Fibroblast of skin of left biceps (primary cell): ENCODE measurements at places on chromosomes 16 and 17.

DNA sequence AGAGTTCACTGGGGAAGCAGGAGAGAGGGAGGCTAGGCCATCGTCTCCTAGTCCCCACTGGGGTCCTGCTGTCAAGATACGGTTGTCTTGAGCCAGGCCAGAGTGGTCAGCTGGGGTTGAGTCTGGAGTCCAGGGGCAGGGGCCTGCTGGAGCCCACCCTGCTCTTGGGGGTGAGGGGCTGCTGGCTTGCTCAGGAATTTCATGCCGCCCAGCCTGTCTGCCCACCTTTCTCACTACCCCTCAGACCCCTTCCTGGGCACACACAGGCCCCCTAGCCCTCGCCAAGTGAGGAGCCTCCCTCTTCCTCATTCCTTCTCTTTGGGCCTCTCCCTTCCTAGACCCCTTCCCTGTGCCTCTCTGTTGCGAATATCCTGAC, 1.3 kb downstream of the TRAF7 start:
- DNase-seq, result no peak

DNA sequence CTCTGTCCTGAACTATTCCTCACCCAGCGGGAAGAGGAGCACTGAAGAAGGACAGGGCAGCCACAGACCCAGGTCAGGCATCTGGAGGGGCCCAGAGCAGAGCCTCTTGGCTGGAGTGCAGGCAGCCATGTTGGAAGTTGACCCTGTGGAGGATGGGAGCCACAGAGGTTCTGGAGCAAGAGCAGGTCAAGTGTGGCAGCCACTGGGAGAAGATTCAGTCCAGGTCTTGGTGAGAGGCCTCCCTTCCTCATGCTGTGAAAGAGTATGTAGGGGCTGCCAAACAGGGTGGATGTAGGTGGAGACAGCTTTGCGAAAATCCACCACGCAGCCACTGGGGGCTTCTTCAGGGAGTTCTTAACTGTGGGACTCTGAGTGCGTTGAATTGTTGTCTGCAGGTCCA, 590 bp upstream of the CD79B start:
- DNase-seq, result no peak

DNA sequence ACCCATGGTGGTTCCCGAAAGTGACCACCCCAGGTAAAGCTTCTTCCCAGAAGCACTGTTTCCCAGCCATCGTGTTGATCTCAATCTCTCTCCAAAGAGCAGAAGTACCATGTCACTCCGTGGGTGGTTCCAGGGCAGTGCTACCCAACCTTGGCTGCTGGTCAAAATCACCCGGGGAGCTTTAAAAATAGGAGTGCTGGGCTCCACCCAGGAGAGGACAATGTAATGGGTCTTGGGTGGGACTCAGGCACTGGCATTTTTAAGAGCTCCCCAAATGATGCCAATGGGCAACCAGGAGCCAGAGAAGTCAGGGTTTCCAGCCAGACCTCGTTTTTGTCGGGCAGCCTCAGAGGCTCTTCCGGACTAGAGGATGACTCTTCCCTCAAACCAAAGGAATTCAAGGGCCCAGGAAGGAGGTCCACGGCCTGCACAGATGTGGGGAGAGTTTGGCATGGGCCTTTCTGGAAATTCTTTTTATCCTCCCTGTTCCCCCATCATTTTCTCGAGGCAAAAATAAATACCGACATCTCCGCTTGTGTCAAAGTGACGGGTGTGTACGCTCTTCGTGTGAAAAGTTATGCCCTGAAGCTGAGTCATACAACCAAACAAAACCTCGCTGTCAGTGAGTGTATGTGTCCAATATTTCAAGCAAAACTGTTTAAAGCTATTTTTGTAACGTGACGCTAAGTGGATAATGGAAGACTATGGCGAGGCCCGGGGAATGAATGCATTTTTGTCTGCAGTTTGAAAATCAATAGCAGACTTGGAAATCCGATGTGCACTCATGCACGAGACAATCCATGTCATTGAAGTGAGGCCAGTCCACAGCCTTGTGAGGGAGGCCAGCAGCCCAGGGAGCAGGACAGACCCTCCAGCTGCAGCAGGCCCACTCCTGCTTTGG, 364.1 kb downstream of the FOXL1 start:
- peak; percentile 84 for DNase-seq

- DNase-seq, result no peak
Measured at GRCh38 chr16:68364561-68364998, 53.8 kb downstream of the PRMT7 start.

DNA sequence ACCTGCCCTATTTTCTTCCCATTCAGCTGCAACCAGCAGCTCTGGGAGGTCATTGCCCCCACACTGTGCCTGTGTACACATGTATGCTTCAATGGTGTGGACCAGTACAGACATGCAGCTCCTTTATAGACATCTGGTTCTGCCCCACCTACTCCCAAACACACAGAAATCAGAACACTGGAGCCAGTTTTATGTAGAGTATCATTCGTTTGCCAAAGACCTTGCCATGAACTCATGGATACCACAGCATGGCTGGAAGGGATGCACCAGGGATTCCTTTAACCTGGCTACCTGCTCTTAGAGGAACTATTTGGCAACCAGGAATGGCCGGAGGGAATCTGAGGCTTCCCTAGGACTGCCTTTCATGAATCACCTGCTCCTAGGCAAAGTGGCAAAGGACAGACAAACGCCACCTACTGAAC, 60.4 kb downstream of the ZFHX3 start:
- no peak for DNase-seq

DNA sequence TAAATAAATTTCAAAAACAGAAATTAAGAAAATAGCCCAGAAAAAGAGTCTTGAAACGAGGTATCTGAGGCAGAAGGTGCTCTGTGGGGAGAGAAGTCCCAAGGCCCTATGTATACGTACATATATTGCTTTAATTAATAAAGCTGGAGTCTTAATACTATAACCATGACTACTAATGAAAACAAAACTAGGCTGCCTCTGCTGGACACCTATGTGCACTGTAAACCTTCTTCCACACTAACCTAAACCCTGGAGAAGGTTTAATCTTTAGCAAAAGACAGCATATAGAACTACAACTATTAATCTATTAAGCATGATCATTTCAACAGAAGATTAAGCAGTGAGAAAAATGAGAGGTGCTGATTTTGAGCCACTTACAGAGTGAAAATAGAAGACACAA, 153.9 kb upstream of the C17orf78 start:
- no peak for DNase-seq

DNA sequence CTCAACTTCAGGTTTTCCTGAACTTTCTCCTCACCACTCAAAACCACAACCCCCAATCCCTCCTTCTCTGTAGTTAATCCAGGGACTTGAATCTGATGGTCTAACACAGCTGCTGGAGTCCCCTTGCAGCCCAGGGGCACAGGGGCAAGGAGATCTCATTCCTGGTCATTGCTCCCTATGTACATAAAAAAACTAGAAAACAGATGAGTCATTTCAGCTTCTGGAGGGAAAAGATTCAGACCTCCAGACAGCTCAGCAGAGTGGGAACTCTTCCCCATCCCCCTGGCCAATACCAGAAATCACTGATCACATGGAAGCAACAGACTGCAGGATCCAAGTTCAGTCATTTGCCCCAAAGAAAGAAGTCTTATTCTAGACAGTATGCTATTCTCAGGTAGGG, 62.1 kb downstream of the DYNLRB2 start:
- DNase-seq, result no peak

DNA sequence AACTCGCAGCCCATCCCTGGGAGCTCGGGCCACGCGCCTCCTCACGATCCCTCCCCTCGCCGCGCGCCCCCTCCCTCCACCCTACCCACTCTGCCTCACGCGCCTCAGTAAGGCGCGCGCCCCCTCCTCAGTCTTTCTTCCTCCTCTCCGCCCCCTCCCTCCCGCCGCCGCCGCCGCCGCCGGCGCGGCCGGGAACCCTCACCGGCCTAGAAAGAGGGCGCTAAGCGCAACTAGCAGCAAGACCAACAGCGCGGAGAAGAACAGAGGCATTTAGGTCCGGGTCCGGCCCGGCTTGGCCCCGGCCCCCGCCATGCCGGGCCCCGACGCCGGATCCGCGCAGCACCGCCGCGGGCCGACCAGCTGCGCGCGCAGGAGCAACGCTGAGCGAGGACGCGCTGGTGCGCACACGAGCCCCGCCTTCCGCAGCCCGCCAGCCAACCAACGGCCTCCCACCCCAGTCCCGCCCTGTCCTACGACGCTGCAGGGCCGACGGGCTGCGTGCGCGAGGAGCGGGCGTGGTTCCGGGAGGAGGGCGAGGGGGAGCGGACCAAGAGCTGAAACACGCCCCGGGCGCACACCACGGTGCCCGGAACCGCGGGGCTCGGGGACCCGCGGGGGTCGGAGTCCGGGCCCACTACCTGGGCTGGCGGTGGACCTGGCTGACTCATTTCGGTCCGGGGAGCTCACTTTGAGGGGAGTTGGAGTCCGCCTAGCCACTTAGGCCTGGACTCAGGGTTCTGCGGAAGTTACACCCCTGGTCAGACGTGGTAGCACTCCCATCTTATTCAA, at the start of gene BLTP2:
TSS of gene BLTP2 (minus strand) at position 372 of the 789 bp plus-strand sequence. CDS start at position 270, 102 bp downstream.
- peak; percentile 82 for DNase-seq

DNA sequence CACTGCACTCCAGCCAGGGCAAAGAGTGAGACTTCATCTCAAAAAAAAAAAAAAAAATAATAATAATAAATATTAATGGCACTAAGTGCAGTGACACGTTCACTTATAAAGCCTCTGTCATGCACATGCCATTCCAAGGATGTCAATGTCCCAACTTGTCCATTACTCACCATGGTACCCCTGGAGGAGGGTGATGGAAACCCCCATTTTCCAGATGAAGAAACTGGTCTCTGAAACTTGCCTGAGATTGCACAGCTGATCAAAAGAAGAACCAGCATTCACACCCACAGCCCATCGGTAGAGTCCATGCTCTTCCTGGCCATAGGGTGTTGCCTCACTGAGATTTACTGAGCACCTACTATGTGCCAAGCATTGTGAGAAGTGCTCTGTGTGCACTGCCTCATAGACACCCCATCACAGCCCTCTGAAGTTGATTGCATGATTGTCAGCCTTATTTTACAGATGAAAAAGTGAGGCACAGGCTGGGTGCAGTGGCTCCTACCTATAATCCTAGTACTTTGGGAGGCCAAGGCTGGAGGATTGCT, 123.7 kb downstream of the ABCC1 start:
- DNase-seq, result no peak

GRCh38 chr17:62870030-62870541, 62.0 kb upstream of the MARCHF10 start:
- DNase-seq, result peak; percentile 77

- no peak for DNase-seq
Measured at GRCh38 chr17:39547713-39548478, 59.8 kb downstream of the NEUROD2 start.

DNA sequence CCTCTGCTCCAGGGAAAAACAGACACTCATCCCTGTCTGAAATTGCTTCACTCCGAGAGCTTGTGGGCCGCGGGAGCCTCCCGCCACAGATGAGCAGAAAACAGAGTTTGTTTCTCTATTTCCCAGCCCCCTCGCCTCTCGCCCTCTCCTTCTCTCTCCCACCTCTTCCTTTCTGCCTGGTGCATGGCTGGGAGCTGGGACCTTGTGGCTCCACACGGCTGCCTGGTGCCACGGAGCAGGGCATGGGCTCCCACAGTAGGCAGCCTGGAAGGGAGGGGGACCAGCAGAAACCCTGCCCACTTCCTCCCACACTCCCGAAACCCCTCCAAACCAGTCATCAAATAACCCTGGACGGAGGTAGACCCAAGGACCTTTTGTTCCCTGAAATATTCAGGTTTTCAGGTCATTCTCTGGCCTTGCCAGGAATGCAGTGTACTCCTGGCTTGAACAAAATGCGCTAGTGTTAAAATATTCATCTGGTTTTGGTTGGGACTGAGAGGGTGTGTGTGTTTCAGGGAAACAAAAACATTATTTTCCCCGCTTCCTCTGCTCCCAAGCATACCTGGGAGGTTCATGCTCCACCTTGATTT, 204.9 kb downstream of the C16orf78 start:
- no peak for DNase-seq

- peak; percentile 85 for DNase-seq
Measured at GRCh38 chr16:68823401-68824135, 19.8 kb upstream of the TANGO6 start.

DNA sequence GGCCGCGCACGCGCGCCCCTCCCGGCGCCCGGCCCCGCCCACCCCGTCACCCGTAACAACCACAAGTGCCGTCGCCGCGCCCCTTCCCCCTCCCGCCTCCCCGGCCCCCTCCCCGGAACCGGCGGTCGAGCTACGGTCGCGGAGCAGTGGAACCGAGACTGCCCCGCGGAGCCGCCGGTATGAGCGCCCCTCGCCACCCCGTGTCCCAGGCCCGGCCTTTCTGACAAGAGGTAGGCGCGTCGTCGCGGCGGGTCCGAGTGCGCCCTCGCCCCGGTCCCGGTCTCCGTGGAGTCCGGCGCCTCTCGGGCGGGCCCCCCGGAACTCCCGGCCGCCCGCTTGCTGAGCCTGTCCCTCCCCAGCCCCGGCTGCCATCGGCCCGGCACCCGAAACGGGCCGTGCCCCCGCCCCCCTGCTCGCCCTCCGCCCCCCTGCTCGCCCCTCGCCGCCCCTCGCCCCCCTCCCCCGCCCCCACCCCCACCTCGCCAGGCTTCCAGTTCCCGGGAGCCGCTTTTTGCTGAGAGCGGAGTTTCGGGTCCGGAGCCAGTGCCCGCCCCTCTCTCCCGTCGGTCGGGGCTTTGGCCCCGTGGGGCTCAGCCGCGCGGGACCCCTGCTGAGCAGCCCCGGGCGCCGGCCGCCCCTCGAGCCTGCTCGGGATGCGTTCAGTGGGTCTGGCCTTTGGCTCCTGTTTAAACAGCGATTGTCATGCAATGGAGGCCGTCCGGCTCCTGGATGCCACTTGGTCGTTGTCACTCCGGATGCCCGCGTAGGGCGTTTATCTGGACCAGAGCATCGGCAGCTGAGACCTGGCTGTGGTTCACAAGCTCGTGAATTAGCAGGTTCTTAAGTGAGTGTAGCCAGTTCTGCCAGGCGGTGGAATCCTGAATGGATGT, at the start of gene SEC14L1:
TSS of gene SEC14L1 (plus strand) at position 92 of the 890 bp plus-strand sequence. CDS start 2,628 bp downstream, outside the sequence.
- no peak for DNase-seq

GRCh38 chr17:78915872-78916632, 9.1 kb downstream of the TIMP2 start:
- DNase-seq, result no peak

DNA sequence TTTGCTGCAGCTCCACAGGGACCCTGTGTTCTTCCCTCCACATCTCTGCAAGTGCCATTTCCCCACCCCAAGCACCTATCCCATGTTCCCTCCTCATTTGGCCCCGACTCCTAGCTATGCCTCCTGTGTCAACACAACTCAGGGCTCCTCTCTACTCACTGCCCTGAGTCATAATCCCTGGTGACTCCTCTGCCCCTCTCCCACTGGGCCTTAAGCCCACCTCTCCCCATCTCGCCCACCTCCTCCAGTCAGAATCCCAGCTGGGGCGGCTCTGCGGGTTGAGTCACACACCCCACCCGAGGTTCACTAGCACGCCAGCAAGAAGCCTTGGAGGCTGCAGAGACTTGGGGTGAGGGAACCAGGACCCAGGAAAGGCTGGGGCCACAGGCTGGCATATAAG, 346.2 kb downstream of the FOXL1 start:
- DNase-seq, result peak; percentile 53

GRCh38 chr16:29910819-29911675, 10.8 kb downstream of the ASPHD1 start:
- DNase-seq, result no peak

GRCh38 chr16:55471448-55472097, 7.4 kb upstream of the MMP2 start:
- peak; percentile 57 for DNase-seq
